ENCODE measurements at places on chromosomes 13 and 19.

DNA sequence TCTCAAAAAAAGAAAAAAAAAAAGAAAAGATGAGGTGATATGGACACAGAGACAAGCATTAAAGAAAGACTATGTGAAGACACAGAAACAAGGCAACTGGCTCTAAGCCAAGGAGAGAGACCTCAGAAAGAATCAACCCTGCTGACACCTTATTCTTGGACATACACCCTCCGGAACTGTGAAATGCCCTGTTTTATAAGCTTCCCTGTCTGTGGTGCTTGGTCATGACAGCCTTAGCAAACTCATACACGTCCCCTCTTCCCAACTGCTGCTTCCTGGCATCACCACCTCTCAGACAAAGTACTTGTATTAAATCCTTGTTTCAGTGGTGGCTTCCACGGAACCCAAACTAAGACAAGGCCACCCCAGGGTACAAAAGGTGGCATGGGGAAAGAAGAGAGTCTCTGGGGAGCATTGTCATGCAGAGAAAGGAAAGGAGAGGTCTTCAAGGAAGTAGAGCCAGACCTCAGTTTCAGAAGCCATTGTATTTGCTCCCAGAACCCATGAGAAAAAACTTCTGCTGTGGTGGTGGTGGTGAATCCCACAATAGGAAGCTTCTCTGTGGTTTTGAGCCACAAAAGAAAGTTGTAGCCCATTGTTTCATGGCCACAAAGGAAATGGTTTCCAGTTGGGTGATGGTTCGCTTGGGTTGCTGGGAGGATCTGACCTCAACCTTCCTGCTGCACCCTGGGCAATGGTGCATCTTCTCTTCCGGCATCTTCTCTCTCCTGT is 16.3 kb upstream of the TSPAN16 start:
- DNase-seq = no peak

DNA sequence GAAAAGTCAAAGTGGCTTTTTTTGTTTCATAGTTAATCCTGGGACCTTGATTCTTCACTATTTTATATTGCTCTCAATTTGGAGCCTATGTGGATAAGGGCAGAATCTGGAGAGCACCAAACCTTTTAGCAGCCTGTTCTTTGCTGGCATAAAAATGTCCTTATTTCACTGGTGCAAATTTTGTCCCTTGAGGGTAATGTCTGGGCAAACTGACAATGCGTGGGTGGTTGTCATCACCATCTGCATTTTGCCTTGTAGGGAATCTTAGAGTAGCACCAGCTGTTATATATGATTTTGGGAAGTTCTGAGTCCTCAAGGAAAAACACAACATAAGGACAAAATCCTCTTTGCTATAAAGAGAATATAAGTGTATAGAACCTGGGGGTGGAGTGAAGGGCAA is 336.9 kb upstream of the HTR2A start:
- DNase-seq = no peak

DNA sequence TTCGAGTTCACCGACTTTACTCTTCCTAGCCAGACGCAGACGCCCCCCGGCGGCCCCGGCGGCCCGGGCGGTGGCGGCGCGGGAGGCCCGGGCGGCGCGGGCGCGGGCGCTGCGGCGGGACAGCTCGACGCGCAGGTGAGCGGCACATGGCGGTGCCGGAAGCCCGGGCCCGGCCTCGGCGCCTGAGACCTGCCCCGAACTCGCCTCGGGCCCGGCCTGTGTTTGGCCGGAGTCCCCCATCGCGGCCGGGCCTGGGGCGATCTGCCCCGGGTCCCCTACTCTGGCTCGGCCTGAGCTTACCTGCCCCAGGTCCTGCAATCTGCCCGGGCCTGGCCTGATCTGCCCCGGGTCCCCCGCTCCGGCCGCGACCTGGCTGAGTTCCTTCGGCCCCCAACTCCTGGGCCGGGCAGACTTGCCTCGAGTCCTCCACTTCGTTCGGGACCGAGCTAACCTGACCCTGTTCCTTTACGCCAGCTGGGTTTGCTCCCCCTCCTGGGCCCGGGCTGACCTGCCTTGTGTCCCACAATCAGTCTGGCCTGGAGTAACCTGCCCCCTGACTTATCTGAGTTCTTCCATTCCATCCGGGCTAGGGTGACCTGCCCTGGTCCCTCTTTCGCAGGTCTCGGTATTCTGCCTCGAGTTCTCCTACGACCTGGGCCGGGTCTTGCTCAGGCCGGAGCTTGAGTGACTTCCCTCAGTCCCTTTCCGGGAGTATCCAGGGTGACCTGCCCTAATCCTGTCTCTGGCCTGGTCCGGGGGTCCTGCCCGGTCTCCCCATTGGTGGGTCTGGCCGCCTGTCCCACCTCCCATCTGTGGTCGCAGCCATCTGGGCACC is 764 bp downstream of the UPF1 start:
- peak; percentile 46 for DNase-seq

GRCh38 chr13:22903925-22904324 is 276.9 kb upstream of the SGCG start:
- DNase-seq = no peak

- DNase-seq = no peak
Measured at GRCh38 chr13:38372820-38373383, 23.3 kb downstream of the UFM1 start.
